Activated CD4-positive, alpha-beta T cell treated with anti-CD3 and anti-CD28 coated beads, Interleukin-2, amount 10 ng/mL, durations not matched to agents 24 days and 14 days (primary cell): ENCODE measurements at places on chromosomes 16 and 17.
A peak's percentile ranks its signal among the peaks of the same experiment; 100 is the strongest.

DNA sequence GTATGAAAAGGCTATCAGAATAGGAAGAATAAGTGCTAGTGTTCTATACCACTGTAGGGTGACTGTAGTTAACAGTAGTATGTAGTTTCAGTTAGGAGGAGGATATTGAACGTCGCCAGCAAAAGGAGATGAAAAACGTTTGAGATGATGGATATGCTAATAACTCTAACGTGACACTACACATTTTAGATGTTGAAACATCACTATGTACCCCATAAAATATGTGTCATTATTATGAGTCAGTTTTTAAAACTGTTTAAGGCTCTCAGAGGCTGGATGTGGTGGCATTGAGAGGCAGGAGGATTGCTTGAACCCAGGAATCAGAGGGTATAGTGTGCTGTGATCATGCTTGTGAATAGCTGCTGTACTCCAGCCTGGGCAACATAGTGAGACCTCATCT is 31.8 kb downstream of the UBN1 start:
- no peak overlapping the region for H3K27ac ChIP-seq
- no peaks in the 10 kb centered on the region for H3K27me3 ChIP-seq

GRCh38 chr16:7979448-7980132 is 610.7 kb downstream of the TMEM114 start:
- H3K27ac ChIP-seq, result no peak overlapping the region
- H3K4me3 ChIP-seq, result no peak overlapping the region
- no peak for DNase-seq
- no peaks in the 10 kb centered on the region for H3K36me3 ChIP-seq
- H3K27me3 ChIP-seq, result no peaks in the 10 kb centered on the region

DNA sequence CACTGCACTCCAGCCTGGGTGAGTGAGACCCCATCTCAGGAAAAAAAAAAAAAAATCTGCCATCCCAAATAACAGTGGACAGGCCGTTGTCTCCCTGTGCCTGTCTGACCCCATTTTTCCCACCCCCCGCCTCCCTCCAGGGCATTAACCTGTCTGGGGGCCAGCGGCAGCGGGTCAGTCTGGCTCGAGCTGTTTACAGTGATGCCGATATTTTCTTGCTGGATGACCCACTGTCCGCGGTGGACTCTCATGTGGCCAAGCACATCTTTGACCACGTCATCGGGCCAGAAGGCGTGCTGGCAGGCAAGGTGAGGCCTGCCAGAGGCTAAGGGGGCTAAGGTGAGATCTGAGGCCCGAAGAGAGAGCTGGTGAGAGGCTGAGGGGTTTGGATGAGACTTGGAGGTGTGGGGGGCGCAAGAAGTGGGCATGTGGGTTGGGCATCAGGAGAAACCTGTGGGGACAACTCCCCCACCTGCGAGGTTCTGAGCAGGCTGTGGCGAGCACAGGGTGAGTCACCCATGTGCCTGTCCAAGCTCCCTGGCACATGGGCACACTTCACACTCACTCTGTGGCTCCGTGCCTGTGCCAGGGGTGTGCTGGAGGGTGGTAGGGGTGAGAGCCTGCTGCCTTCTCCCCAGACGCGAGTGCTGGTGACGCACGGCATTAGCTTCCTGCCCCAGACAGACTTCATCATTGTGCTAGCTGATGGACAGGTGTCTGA is 34.7 kb downstream of the ANKRD40 start:
- no peak overlapping the region for H3K27ac ChIP-seq
- no peak overlapping the region for H3K4me3 ChIP-seq
- peaks cover 2% of the 10 kb centered on the region for H3K27me3 ChIP-seq
- H3K36me3 ChIP-seq, result no peaks in the 10 kb centered on the region
- no peaks in the 10 kb centered on the region for H3K4me1 ChIP-seq
- no peak for DNase-seq

DNA sequence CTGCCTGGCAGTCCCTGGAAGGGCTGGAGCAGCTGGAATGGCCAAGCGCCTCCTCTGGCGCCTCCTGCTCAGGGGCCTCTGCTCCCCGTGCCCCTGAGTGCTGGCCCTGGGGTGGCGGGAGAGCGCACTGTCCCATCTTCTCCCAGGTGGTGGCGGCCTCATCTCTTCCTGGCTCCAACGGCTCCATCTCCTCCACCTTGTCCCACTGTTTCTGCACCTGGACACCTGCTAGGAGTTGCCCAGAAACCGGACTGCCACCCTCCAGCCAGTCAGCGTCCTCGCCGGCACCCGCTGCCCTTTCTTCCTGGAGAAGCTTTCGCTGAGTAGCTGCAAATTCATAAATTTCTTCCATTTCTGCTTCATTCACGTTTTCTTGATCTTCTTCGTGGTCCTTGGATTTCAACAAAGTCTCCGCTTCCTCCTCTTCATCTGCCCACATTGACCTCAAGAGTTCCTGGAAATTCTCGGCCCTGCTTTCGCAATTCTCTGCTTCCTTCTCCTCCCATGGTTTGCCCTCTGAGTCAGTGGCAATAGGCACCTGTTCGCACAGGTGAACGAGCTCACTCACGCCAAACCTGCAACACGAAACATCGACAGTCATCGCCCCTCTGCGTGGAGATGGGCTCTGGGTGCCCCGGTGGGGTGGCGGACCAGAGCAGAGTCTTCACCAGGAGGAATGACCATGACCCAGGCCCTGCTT is 13.7 kb upstream of the NLRC3 start:
- peaks cover 11% of the 10 kb centered on the region for H3K4me1 ChIP-seq
- H3K27me3 ChIP-seq, result no peaks in the 10 kb centered on the region
- peak overlapping the region; percentile 13 for H3K27ac ChIP-seq
